ENCODE measurements at places on chromosomes 7 and 10.

- DNase-seq, result no peak
Observed at GRCh38 chr7:87899255-87899654, 23.0 kb downstream of the DBF4 start.

GRCh38 chr7:54253036-54253373 lies 289.2 kb upstream of the VSTM2A start:
- DNase-seq, result no peak

- DNase-seq, result no peak
Observed at GRCh38 chr7:156038345-156038744, 226.1 kb upstream of the SHH start.

GRCh38 chr7:6317797-6318438 lies 45.5 kb upstream of the CYTH3 start:
- DNase-seq, result no peak

DNA sequence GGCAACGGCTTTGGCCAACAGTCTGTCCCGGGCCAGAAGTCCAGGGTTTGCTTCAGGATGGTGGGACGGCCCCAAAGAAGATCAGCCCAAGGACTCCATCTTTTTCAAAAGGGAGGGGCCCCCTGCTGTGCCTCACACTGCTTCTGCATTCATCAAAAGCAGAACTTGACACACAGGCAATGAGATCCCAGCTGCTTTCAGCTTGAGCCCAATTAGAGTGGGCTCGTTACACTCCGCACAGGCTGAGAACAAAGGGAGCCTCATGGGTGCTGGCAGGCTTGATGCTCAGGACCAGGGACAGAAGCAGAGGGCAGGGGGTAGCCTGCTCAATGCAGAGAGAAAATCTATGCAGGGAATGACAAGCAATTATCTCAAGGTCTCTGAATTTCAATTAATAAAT lies 45.5 kb downstream of the VOPP1 start:
- DNase-seq, result no peak

DNA sequence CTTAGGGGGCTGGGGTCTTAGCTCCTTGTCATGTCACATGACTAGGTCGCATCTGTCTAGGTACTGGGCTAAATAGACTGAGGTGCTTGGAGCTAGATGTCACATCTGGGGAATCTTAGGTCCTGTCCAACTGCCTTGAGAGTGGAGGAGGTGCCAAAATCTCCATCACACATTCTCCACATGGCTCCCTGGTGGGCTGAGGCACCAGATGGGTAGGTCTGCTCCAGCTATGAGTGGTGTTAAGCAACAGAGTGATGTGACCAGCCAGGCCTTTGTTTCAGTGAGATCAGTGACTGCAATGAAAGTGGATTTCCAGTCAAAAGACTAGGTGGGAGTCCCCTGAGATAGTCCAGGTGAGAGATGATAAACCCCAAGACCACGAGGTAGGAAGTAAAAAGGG lies 251.8 kb downstream of the BMPER start:
- no peak for DNase-seq

- peak; percentile 33 for DNase-seq
Observed at GRCh38 chr10:78336402-78336791, 302.7 kb downstream of the RPS24 start.

DNA sequence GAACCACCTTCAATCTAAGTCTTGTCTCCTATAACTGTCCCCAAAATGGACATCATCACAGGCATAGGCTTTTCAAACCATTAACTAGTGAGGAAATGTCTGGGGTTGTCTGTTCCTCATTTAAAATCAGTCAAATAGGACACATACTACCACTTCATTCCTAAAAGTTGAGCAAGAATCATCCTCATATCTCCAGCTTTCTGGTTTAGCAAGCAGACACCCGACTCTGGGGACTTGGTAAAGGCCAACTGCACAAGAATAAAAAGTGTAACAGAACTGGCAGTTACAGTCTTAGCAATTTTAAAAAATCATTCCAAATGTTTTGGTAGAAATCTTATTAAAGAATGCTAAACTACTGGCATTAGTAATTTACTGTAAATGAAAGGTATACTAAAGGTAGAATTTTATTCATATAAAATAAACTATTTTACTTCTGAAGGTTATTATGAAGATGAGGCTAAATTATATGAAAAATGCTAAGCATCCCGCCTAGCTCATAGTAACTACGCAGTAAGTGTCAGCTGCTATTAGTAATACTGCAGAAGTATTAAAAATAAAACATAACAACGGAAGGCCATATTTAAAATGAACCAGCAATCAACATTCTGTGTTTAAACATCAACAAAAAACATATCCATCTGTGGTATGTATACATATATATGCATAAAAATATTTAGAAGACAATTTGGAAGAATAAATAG lies 60.8 kb downstream of the ZNF438 start:
- no peak for DNase-seq

- DNase-seq, result no peak
Observed at GRCh38 chr10:3495281-3495680, 289.7 kb downstream of the KLF6 start.

DNA sequence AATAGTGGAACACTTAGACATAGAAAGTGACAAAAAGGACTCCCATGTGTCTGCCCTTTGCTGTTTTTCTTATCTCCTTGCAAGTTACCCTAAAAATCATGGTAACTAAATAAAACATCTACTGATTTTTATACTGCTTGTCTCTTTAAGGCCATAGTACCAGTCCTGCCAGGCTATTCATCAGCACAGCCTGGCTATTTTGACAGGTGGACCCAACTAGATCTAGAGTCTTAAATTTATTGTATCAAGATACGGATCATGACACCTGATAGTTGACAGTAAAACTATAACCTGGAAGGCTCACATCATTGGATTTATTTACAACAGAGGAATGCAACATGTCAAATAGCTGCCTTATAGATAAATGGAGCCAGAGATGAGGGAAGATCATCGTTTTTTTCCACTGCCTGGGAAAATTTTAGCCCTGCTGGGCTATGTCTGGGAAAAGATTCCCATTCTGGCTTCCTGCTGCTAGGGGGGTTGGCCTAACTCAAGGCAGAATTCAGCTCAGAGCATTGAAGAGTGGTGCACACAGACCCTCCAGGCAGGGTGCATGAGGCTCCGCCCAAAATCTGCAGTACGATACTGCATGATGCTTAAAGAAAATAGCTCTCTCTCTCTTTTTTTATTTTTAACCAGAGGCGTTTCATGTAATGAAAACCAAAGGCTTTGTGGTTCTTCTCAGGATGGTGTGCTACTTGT lies 292.0 kb upstream of the FZD8 start:
- no peak for DNase-seq

GRCh38 chr10:116260599-116260998 lies 12.4 kb downstream of the GFRA1 start:
- DNase-seq, result no peak

DNA sequence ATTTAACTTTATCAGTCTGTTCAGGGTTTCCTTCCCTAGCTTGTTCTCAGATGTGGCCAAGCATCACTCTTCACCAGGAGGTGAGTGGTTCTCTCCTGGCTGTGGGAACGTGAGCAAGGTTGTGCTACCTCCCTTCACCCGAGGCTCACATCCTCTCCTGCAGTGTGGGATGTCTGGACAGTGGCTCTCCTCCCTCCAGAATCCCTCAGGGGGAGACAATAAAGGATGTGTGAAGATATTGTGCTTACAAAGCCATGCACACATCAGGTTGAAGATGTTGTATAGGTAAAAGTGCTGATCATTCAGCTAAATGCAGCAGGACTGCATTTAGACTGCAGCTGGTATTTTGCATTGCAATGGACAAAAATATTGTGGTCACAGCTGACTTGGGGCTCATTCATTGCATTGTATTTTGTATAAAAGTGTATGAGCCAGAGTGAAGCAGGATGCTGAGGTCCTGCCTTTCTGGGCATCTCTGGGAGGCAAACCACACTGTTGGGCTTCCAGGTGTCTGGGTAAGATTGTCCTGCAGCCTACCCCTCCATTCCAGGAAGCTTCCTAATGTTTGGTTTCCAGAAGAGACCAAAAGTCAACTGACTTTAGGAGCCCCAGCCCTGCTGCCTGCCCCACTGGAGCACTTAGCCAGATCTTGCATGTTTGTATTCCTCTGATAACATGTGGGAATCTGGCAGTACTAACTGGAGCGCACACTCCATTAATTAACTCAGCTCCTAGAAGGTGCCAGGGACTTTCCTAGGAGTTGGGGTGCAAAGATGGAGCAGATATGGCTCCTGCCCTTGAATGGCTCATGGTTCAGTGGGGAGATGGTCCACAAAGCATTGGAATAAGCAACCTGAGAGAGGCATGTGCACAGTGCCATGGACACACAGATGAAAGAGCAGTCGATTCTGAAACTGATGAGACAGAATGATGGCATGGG lies 292.5 kb upstream of the ZNF32 start:
- no peak for DNase-seq

- peak; percentile 91 for DNase-seq
Observed at GRCh38 chr10:80408242-80409101, at the start of gene PRXL2A. Gene PRXL2A (plus strand): TSS chr10:80408551. CDS start chr10:80420468, 11,917 bp downstream.

- DNase-seq, result no peak
Observed at GRCh38 chr7:130734815-130735716, 1.1 kb upstream of the KLF14 start.

- no peak for DNase-seq
Observed at GRCh38 chr10:77700086-77700485, 62.5 kb upstream of the KCNMA1 start.

GRCh38 chr7:130379532-130379920 lies 768 bp upstream of the CPA1 start:
- DNase-seq, result peak; percentile 57

GRCh38 chr7:117666031-117666430 lies 186.2 kb downstream of the CFTR start:
- no peak for DNase-seq

GRCh38 chr7:2646680-2647571 lies 15.1 kb downstream of the TTYH3 start:
- no peak for DNase-seq

- peak; percentile 78 for DNase-seq
Observed at GRCh38 chr10:26725837-26726727, 28.6 kb downstream of the PDSS1 start.

DNA sequence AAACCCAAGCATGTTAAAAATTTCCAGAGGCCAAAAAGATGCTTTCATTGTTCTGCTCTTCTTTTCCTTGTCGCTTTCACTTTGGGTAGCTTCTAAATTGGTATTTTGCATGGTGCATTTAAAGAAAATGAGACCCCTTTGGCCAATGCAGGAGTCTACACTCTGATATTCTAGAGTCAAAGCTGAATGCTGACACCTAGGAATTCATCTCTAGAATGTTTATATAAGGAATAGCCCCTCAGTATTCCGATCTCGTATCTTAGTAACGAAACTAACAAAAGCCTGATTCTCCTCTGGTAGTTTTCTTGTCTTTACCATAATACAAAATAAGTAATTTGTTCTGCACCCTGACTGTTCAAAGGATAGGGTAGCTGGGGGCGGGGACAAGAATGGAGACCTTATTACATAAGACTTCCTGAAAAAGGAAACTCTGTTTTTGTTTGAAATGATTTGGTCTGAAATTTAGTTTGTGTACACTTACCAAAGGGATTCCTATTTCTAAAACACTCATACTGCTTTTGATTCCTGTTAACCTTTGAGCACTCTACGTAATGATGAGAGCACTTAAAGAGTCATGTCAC lies 17.1 kb downstream of the IKZF1 start:
- DNase-seq, result peak; percentile 77

DNA sequence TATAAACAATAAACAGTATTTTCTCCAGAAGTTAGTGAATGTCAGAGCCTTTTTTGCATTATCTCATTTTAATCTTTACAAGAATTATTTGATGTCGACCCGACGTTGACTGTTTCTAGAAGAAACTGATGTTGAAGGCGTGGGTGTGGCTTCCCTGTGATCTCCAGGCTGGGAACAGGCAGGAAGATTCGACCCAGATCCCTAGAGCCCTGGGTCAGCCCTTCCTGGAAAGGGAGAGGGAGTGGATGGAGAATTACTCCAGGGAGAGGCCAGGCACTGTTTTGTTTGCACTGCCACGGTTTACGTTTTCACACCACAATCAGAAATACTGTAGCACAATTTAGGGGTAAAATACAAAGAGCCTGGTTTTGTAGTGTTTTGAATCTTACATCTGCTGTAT lies 133.1 kb downstream of the ADARB2 start:
- no peak for DNase-seq

GRCh38 chr10:127278001-127278400 lies 81.6 kb upstream of the INSYN2A start:
- DNase-seq, result no peak
